Fibroblast of skin of scalp (primary cell): ENCODE measurements at places on chromosomes 11 and 22.

GRCh38 chr11:32385998-32386397 is 49.3 kb downstream of the WT1 start:
- DNase-seq = peak; percentile 5

DNA sequence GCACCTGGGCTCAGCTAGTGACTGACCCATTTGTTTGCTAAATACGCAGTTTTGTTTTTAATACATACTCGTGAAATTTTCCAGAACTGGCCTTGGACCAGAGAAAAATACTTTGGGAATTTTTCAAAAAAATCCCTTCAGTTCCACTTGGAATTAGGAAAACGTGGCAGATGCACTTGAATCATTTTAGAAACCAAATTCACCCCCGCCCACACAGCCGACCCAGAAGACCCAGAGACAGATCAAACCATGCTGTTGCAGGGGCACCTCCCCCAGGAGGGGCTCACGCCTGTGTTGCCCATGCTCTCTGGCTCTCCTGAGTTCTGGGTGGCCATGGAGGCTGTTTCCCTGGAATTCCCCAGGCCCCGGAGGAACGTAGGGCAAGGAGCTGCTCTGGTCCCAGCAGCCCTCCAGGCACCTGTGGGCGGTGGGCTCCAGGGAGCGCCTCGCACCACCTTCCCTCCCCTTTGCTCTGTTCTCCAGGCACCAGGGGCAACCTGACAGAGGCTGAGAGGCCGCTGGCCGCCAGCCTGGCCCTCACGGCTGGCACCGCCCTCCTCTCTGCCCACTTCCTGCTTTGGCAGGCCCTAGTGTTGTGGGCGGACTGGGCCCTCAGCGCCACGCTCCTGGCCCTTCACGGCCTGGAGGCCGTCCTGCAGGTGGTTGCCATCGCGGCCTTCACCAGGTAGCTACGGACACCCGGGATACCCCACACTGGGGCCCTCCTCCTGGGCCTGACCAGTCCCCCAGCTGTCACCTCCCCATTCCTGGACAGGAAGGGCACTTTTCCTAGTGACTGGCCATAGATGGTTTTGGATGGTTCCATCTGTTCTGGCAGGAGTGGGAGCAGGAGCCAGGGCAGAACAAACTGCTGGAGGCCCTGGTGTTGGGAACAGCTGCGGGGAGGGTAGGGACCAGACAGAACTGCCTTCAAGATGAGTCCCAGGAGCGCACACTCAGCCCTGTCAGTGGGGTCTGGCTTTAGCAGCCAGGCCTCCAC is 3.3 kb upstream of the EPS8L2 start:
- DNase-seq = no peak

DNA sequence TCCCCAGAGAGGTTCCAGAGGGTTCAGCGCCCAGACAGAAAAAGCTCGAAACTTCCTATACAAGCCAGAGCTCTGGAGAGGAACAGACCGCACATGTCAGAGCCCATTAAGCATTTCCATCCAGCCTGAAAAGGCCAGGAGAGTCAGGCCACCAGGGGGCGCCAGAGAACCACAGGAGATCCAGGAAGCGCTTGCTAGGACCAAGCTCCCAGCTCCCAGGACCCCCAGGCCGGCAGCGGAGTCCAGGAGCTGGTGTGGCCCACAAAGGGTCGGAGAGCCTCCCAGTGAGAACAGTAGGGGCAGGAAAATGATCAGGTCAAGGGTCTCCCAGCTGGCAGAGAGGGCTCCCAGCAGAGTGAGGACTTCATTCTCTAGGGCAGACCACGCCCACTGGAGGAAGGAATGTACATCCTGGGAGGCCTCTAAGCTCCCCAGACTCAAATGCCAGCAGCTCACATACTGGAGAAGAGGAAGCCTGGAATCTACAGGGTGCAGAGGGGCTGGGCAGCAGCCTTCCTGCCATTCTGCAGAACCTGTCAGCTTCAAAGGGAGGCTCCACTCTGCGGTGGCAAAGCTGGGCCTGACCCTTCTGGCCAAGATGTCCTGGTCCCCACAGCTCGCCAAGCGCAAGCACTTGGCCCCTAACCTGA is 2.1 kb upstream of the MEI1 start:
- peak; percentile 87 for DNase-seq

DNA sequence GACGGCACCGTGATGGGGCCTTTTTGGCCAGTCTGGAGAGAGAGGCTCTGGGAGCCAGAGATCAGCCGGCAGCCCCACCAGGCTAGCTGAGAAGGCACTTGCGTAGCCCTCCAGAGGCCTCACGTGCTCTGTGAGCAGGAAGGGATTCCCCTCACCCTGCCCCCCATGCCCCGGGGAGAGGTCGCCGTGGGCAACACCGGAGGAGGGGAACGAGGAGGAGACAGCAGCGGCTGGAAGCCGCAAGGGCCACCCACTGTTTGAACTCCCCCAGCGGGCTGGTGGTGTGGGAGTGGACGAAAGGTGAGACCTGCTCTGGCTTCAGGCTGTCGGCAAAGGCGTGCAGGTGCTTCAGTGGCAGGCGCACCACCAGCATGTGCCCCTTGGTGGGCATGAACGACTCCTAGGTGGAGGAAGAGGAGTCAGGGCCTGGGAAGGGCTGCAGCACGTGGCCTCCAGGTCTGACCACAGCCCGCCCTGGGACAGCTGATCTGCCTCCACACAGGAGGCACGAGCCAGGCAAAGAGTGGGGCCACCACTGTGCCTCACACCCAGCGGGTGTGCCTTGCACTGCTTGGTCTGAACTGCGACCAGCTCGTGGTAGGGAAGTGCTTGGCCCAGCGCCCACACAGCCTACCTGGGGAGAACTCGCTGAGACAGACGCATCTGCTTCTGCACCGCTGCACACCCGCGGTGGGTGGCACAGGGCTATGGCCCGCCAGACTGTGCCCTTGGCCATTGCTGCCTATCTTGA is 99.9 kb downstream of the MED15 start:
- no peak for DNase-seq

- DNase-seq = no peak
Observed at GRCh38 chr11:67641338-67642172, 2.0 kb upstream of the TBX10 start.

DNA sequence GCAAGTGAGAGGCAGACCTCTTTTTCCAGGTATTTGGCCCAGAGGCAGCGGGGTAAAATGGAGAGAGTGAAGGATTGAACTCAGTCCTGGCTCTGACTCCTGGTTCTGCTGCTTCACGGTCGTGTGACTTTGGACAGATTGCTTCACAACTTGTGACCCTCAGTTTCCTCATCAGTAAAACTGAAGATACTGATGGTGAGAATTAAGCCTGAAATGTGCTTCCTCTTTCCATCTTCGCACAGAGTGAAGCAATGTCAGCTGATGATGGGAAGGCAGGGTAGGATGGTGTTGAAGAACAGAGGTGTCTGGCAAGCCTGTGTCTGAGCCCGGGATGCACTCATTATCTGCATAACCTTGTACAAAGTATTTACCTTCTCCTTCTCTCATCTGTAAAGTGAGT is 59.0 kb downstream of the UBASH3B start:
- DNase-seq = no peak

- no peak for DNase-seq
Observed at GRCh38 chr11:8100158-8100557, 19.1 kb downstream of the TUB start.
